NCI-H1436 treated with DMSO at 0.1 percent for 48 hours (cell line): ENCODE measurements at places on chromosomes 16 and 17.

DNA sequence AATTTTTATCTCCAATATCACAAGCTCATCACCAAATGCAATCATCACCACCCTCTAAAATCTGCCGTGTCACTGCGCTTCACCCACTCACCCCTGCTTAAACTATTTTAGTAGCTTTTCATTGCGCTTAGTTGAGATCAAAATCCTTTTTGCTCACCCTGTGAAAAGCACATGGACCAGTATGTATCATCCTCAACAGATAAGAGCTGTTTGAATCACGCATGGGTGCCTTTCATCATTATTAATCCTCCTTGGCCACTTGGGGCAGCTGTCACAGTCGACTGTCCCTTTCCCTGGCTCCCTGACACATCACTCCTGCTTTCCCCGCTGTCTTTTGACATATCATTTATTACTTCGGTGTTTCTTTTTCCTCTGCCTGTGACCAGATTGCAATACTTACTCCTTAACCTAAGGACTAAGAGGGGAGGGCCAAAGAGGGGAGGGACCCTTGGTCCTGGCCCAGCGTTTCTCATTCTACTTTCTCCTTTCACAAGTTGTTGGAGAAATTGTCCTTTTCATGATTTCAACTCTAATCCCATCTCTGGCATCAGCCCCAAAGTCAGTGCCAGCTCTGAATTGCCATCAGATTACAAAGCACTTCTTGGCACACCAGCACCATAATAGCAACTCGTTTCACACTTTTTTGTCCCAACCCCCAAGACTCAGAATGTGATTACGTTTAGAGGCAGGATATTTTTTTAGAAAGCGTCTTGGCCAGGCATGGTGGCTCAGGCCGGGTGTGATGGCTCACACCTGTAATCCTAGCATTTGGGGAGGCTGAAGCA, 8.6 kb upstream of the KDM6B start:
- DNase-seq, result no peak

DNA sequence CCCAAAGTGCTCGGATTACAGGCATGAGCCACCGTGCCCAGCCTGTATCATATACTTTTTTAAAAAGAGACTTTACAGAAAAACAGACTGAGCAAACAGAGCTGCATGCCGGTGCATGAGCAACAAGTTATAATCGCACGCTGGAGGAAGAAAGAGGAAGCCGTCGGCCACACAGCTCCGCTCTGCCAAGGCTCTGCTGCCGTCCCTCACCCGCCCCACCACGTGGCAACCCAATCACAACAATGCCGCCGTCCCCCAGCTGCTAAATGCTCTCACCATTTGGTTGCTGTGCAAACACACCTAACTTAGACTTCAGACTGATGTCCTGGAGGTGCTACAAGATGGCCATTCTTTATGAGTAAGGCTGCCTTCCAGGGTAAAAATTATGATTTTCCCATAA, 83.5 kb downstream of the ADCY9 start:
- DNase-seq, result no peak

DNA sequence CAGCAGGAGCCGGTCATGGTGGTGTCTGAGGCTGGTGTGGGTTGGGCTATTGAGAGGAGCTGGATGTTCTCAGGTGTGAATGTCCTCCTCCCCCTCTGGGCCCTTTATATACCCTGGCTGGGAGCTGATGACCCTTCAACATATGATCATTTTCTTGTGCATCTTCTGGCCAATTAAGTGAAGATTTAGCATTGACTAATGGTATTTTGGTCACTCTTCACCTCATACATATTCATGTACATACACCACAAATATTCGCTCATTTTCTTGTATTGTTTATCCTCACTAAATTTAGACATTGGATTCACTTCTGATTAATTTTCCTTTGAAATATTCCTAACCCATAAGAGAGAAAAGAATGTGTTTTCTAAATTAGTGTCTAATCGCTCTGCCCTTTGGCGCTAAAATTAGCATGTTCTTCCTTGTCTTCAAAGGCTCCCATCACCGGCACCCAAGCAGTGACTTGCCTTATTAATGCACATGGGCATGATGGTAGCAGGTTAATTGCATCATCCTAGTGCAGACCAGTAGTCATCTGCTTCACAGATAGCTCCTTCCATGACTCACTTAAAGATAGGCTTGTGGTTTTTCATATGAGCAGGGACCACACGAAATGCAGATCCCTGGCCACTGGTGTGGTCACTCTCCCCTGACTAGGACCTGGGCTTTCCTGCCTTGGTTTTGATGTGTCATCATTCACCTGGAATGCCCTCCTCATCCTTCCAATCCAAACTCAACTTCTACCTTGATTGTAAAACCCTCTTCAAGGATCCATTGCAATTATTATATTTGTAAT, at the start of gene KRTAP2-4:
KRTAP2-4 (minus strand) TSS at position 51 of the 796 bp plus-strand sequence; CDS start at position 17, 34 bp downstream.
- no peak for DNase-seq

- DNase-seq, result no peak
Measured at GRCh38 chr17:76704805-76705204, 6.0 kb downstream of the MXRA7 start.

- DNase-seq, result no peak
Measured at GRCh38 chr17:36889770-36890349, 47.4 kb upstream of the LHX1 start.

GRCh38 chr17:54544249-54544648, 356.4 kb upstream of the TOM1L1 start:
- no peak for DNase-seq

GRCh38 chr16:11098601-11099390, 154.4 kb downstream of the CLEC16A start:
- no peak for DNase-seq

DNA sequence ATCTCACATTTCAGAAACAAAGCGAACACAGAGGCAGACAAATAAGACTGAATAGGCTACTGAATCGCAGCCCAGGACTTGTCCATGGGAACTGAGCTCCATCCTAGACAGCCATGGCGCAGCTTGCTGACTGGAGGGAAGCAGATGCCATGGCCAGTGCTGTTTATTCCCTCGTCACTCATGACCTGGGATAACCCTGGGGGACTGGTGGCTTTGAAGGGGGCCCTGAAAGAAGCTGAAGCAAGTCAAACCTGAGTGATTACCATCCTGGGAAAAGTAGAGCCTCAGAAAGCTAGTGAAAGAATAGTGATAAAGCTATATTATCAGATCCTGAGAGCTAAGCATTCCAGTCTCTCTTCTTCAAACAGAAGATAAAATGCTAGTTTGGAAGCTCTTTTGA, 94.1 kb downstream of the RPGRIP1L start:
- DNase-seq, result no peak

- DNase-seq, result no peak
Measured at GRCh38 chr17:65690626-65691310, 129.3 kb upstream of the AXIN2 start.
